ENCODE measurements at places on chromosomes 4 and X.

- no peak for DNase-seq
Measured at GRCh38 chrX:66914080-66914479, 275.2 kb upstream of the EDA2R start.

- DNase-seq: no peak
Measured at GRCh38 chr4:36900446-36900987, 344.0 kb upstream of the NWD2 start.

DNA sequence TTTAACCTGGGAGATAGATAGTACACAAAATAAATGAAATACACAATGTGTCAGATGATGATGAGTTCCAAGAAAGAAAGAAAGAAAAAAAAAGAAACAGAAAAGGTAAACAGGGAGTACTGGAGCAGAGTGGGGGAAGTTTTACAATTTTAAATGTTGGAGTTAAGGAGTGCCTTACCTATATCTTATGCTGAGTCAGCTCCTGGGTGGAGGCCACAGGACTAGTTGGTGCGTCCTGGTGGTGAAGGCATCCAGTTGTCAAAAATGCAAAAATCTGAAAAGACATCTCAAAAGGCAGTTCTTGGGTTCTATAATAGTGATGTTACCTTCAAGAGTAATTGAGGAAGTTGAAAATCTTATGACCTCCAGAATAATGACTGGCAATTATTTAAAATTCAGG lies 42.4 kb upstream of the MTMR8 start:
- DNase-seq: no peak

GRCh38 chr4:55124322-55125076 lies 896 bp downstream of the KDR start:
- DNase-seq: no peak

DNA sequence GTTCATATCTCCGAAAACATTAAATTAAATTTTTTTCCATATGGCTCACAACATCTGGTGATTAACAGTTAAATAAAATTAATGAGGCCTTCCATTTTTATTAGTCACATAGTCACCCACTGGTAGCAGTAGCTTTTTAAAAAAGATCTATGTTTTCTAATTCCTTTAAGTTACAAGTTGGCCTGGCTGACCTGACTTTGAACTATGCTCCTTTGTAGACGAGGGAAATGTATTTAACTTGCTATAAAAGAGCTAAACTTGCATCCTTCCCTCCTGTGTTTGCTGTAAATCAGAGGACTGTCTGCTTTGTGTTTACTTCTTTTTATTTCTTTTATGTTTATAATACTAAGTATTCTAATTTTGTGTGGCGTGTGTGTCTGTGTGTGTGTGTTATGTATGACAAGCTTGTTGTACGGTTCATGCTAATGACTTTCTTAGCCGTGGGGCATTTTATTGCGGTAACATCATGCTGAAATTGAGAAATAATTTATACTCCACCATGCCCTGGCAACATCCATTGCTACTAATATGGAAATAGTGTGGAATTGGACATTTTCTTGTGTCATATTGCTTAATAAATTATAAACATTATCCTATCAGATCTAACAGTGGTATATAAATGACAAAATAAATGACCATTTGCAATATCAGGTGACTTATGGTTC lies 241.7 kb downstream of the SNCA start:
- DNase-seq: no peak

GRCh38 chr4:53962516-53963225 lies 101.7 kb downstream of the CHIC2 start:
- no peak for DNase-seq

GRCh38 chr4:169485791-169486742 lies 126.3 kb downstream of the NEK1 start:
- no peak for DNase-seq

DNA sequence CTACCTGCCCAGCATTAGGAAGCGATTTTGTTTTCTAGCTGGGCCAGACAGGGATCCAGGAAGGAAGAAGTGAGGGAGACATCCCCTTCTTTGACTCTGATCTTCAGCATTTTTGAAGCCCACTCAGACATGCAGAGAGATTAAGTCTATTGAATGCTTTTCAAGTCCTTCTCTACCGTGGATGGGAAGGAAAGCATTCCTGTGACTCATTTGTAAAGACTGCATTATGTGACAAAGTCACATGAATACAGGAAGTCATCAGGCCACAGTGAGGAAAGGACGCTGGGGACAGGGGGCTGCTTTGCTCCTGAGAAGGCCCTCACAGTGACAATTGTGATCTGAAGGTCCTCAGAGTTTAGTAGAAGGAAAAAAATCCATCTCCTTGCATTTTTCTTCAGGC lies 67.4 kb upstream of the GBA3 start:
- DNase-seq: no peak

GRCh38 chr4:87445964-87446363 lies 23.6 kb downstream of the NUDT9 start:
- DNase-seq: no peak

GRCh38 chrX:153971450-153972367 lies at the start of gene HCFC1:
Gene HCFC1 (minus strand): TSS chrX:153971818. CDS start chrX:153970840, 978 bp downstream.
- DNase-seq: peak; percentile 73

GRCh38 chrX:22194660-22194945 lies 78.1 kb upstream of the CBLL2 start:
- DNase-seq: no peak

GRCh38 chr4:186854256-186854655 lies 130.6 kb upstream of the FAT1 start:
- no peak for DNase-seq

Data from stimulated activated CD8-positive, alpha-beta memory T cell treated with anti-CD3 and anti-CD28 coated beads, Interleukin-7, amount 100 ng/mL, for 24 hours (primary cell).